LHCN-M2 (cell line): ENCODE measurements at places on chromosomes 1 and 21. TPM values are rescaled to one million over a fixed set of nuclear protein-coding genes. Genes with fewer than 3 reads are reported as not detected.

PTGFR gene
- 26.5 and 32.8 TPM in 2 replicates for total RNA-seq

GRCh38 chr1:97621955-97622354 is 298.9 kb downstream of the DPYD start:
- DNase-seq: peak; percentile 53

USP21 gene
- total RNA-seq: 9.1 and 15.3 TPM in 2 replicates

ATP1A4 gene
- total RNA-seq: not detected in 2 replicates

NCF2 gene
- 0.06 and 0.19 TPM in 2 replicates for total RNA-seq

GRCh38 chr21:26754853-26755252 is 90.4 kb downstream of the ADAMTS1 start:
- no peak for DNase-seq

GRCh38 chr21:35325953-35326352 is 276.9 kb upstream of the RUNX1 start:
- no peak for DNase-seq

DNA sequence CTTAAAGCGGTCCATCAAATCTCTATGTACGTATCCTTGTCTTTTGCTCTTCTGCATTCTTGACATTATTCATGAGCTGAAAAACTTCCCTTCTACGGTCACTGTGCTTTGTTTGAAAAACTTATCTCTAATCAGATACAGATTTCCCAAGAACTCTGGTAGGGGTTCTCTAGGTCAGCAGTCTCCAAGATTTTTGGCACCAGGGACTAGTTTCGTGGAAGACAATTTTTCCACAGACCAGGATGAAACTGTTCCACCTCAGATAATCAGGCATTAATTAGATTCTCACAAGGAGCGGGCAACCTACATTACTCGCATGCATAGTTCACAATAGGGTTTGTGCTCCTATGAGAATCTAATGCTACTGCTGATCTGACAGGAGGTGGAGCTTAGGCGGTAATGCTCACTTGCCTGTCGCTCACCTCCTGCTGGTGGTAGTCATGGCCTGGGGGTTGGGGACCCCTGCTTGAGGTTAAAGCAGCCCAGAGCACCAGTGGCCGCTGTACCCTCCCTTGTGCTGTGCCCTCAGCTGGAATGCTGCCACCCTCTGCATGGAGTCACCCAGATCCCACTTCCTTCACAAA is 30.8 kb downstream of the AK2 start:
- no peak for DNase-seq

MEGF6 gene
- total RNA-seq: 0.11 and 0.26 TPM in 2 replicates

DNA sequence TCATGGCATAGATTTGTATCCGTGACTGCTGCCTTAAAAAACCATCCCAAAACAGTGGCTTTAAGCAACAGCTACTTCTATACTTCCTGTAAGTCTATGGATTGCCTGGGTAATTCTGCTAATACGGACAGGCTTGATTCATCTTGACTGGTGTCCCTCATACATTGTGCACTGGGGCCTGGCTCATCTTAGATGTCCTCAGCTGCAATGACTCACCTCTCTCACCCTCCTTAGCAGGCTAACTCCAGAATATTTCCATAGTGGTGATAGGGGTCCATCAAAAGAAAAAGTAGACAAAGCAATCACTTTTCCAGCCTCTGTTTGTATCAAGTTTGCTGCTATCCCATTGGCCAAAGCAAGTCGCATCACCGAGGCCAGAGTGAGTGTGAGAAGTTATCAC is 409.1 kb upstream of the KAZN start:
- DNase-seq: no peak

DNA sequence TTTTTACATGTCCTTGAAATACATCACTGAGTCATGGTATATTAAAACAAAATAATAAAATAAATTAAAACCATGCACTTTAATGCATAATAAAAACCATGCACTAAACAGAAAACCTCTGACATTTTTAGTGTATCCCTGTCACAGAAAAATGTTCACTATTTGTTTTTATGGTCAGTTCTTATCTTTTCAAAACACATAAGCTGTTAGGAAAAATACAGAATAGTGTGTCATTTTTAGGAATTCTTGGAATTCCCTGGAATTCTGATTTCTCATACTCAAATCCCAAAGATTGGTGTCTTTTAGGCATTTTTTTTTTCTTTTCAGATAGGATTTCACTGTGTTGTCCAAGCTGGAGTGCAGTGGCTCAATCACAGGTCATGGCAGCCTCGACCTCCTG is 25.1 kb upstream of the TINAGL1 start:
- DNase-seq: no peak

- no peak for DNase-seq
These were observed 641.7 kb downstream of the LRRIQ3 start for GRCh38 chr1:73556270-73556669.

GRCh38 chr1:15850471-15851001 is 3.0 kb downstream of the SPEN start:
- no peak for DNase-seq

EFNA3 gene
- 1.7 and 2.1 TPM in 2 replicates for total RNA-seq

DIRAS3 gene
- total RNA-seq: 16.2 and 25.7 TPM in 2 replicates

DNA sequence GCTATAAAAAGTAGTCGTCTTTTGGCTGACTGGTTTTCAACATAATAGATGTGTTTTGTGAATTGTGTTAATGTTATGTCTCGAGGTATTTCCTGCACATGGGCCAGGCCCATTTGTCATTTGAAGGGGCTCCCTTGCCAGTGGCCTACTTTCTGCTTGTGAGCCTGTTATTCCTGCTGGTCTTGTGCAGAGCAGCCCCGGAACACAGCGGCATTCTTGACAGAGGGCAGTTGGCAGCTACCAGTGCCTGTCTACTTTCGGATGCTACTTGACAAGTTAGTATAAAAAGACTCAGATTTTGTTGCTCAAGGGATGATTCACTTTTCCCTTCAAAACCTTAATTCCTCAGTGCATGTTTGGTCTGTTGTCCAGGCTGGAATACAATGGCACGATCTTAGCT is 28.5 kb downstream of the PGM1 start:
- no peak for DNase-seq

GRCh38 chr1:33099290-33100118 is 18.6 kb downstream of the AZIN2 start:
- DNase-seq: peak; percentile 100

- peak; percentile 18 for DNase-seq
These were observed 3.0 kb upstream of the PKN2 start for GRCh38 chr1:88680911-88681622.

DNA sequence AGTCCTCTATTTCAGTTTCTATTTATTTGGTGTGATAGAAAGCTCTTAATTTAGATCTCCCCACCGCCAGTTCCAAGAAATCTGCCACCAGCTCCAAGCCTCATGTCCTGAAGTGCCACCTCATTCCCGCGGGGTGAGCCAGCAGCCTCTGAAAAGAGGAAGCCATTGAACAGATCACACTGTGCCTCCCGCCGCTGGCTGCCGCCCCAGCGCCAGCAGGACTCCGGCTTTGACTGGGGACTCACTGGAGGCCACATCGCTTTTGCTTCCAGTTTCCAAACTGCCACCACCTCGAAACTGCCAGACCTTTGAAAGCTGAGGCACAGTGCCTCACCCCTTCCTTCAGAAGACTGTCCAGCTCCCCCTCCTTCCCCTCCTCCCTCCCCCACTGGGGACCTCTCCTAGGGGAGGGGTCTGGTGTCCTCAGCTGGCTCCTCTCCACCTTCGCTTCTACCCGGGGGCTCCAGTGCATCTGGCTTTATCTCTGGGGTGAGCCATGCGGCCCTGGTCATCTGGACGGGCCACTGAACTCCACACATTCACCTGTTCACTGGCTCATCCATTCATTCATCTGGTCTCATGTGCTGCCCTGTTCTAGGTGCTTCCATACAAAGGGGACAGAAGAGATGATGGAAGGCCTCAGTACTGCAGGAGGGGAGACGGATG is 58.9 kb downstream of the VPS26C start:
- no peak for DNase-seq

GRCh38 chr21:21929789-21930188 is 931.6 kb downstream of the NCAM2 start:
- no peak for DNase-seq

- DNase-seq: no peak
These were observed 17.7 kb upstream of the SRSF10 start for GRCh38 chr1:23997812-23998211.

STIL gene
- 26.5 and 28.5 TPM in 2 replicates for total RNA-seq

FBLIM1 gene
- total RNA-seq: 10.3 and 10.4 TPM in 2 replicates

LIPI gene
- not detected in 2 replicates for total RNA-seq

MGST3 gene
- total RNA-seq: 124 and 129 TPM in 2 replicates

GRCh38 chr1:48675251-48675650 is 101.4 kb downstream of the BEND5 start:
- peak; percentile 66 for DNase-seq

GRCh38 chr1:161503394-161503748 is 1.9 kb upstream of the FCGR2A start:
- no peak for DNase-seq

MTOR gene
- total RNA-seq: 36.3 and 36.4 TPM in 2 replicates

DNA sequence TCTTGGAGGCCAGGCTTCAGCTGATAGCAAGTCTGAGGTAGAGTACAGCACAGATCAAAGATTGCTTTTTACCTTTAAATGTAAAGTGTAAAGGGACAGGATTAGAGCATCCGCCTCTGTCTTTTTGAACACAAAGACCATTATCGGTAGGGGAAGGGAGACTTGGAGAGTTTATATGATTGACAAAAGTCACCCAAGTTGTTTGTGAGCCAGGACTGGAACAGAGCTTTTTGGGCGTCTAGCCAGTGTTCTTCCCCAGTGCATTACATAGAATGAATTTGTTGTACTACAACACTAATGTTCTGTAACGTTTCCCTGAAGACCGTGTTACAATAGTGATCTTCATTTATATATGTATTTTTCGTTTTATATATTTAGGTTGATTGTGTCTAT is 9.3 kb upstream of the PIGC start:
- no peak for DNase-seq

PDPN gene
- total RNA-seq: 0.86 TPM in 1 of 2 replicates, not detected in the other

GRCh38 chr1:76203127-76203526 is 128.6 kb downstream of the ST6GALNAC3 start:
- no peak for DNase-seq

DNA sequence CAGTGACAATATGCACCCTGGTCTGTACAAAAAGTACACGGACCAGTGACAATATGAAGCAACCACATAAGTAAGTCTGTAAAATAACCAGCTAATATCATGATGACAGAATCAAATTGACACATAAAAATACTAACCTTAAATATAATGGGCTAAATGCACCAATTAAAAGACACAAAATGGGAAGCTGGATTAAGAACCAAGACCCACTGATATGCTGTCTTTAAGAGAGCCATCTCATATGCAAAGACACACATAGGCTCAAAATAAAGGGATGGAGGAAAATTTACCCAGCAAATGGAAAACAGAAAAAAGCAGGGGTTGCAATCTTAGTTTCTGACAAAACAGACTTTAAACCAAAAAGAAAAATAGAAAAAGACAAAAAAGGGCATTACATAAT is 70.4 kb upstream of the VCAM1 start:
- peak; percentile 36 for DNase-seq

DNA sequence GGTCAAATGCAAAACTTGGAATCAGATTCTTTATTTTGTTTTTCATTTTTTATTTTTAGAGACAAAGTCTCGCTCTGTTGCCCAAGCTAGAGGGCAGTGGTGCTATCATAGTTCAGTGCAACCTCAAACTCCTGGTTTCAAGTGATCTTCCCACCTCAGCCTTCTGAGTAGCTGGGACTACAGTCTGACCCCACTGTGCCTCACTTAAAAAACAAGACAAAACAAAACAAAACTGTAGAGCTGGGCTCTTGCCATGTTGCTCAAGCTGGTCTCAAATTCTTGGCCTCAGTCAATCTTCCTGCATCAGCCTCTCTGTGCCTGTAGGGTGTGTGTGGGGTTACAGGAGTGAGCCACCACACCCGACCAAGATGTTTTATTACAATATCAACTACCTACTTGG is 396.0 kb upstream of the USP24 start:
- no peak for DNase-seq

DNA sequence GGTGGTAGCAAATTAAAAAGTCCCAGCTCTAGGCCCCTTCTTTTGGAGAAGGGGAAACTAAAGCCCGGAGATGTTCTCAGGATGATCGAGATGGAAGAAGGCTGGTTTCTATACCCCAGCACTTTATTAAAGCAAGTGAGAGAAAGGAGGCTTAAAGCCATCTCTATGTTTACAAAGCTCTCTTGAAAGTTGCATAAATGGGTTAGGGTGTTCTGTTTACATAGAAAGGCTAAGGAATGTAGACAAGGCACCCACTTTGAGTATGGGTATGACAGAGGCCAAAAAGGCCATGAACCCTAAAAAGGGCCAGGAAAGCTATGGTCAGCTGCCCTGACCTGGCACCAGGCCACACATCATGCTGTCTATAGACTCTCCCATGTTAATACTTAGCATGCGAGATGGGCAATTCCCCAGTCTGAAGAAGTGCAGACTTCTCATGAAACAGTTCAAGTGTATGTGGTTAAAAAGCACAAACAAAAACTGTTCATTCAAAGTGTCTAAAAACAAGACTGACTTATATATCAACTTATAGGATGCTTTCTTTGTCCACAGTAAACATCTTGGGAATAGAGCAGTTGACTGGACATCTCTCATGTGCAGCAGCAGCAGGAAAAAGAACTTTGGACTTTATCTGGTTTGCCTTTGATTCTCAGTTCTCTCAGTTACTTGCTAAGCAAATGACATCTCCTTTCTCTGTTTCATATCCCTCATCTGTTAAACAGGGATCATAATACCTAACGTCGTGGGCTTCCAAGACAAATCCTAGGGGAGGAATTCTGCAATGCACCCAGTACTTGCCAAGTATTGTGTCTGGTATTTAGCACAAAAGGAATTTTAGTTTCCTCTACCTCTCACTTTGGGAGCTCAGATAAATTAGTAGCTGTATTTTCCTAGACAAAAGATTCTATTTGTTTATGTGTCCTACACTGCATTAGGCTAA is 521.6 kb downstream of the PLPP3 start:
- DNase-seq: no peak

DNA sequence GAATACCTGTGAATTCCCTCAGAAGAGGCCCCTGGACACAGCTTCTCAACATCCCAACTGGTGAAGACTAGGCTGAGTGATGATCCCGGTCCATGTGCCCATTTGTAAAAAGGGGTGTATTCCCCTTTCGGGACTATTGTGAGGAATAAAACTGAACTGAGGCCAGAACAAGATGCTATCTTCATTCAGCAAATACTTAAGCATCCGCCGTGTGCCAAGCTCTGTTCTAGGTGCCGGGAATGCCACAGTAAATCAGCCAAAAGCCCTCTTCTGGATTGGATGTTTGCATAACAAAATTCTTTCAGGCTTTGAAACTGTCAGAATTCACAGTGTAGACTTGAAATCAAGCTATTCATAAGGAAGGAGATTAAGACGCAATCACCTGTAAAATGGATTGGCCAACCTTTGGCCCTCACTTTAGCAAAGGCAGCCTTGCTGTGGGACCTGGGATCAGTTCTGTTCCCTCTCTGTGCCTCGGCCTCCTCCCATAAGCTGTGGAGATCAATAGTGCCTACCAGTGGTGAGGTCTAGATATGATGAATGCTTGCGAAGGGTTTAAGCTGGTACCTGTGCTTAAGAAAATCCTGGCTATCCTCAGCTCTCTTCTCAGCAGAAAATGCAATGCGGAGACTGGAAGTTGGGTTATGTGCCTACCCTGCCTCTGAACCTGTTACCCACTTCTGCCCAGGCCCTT is 1.8 kb downstream of the ALPL start:
- DNase-seq: no peak

- DNase-seq: no peak
These were observed 8.2 kb downstream of the ADGRB2 start for GRCh38 chr1:31755850-31756492.

COL9A2 gene
- total RNA-seq: not detected in 2 replicates

OR2AK2 gene
- total RNA-seq: not detected in 2 replicates

KCNA2 gene
- total RNA-seq: not detected in 2 replicates

CYP4Z1 gene
- total RNA-seq: not detected in 2 replicates

CCDC190 gene
- 11.0 and 13.9 TPM in 2 replicates for total RNA-seq
